ENCODE measurements at places on chromosomes 1 and 21.
A peak's percentile ranks its signal among the peaks of the same experiment; 100 is the strongest.

- DNase-seq: no peak
Measured at GRCh38 chr1:15618077-15618654, 908 bp downstream of the DDI2 start.

DNA sequence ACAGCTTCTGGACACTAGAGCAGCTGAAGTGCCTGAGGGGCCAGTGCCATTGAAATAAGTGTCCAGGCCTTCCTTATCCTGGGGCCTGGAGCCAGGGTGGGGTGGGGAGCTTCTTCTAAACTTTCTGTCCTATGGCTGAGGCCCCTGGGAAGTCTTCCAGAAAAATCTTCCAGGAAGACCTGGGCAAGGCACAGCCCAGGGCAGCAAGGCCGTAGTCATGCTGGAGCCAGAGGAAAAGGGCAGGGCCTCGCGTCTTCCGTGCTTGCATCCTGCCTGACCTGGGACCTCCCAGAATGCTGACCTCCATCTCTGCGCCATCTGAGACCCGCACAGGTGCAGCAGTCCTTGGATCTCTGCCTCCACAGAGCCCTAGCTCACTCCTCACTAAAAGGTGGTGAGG lies 96.7 kb upstream of the SLC44A3 start:
- no peak for DNase-seq

- no peak for DNase-seq
Measured at GRCh38 chr1:31502926-31503511, 73.3 kb upstream of the TINAGL1 start.

DNA sequence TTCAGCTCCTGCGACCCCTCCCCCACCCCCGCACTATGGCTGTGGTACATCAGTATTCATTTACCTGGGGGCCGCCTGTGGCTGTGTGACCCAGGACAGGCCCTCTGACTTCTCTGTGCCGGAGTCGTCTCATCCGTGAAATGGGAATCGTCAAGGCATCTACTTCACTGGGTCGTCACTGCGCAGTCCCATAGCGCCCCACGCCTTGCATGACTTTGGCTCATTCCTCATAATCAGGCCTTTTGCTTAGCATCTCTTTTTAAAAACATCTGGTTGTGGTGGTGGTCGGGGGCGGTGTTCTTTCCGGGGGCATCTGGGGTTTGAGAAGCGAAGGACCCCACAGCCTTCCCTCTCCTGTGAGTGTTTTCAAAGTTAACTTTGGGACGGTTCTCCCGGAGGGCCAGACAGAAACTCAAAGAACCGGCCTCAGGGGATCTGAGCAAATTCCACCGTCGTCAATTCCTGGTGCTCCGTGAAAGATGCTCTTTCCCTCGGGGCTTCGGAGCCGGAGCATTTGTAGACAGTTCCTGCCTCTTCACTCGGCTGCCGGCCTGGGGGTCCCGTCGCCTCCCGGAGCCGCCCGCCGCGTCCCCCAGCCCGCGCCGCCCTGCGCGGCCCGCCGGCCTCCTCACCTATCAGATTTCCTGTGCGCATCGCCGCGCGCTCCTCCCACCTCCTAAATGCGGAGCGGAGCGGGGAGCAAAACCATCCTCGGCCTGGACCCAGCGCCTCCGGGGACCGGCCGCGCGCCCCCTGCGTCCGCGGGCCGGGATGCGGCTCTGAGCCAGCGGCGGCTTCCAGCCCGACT lies at the start of gene B3GALT5:
TSS of gene B3GALT5 (plus strand) at position 708 of the 808 bp plus-strand sequence. CDS start 47,620 bp downstream, outside the sequence.
- no peak for DNase-seq

GRCh38 chr1:216771922-216772321 lies 48.7 kb upstream of the ESRRG start:
- DNase-seq: no peak

GRCh38 chr1:76053021-76053420 lies 21.5 kb upstream of the ST6GALNAC3 start:
- DNase-seq: no peak

GRCh38 chr1:198528364-198528763 lies 12.1 kb downstream of the ATP6V1G3 start:
- DNase-seq: peak; percentile 42

DNA sequence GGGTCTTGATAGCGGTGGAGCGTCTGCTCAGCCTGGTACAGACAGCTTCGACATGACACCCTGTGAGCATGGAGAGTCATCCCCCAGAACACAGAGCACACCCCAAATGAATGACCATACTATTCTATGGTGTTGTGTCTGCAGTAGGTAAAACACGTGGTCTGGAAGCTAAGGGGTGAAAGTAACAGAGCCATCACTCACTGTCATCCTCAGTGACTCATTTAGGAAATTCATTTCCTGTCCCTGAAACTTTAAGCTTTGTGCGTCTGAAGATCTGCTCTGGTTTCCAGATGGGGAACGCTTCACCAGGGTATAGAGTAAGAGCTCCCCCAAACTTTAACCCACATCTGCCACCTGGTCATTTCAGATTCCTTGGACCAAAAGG lies 94.8 kb upstream of the DISP3 start:
- no peak for DNase-seq

DNA sequence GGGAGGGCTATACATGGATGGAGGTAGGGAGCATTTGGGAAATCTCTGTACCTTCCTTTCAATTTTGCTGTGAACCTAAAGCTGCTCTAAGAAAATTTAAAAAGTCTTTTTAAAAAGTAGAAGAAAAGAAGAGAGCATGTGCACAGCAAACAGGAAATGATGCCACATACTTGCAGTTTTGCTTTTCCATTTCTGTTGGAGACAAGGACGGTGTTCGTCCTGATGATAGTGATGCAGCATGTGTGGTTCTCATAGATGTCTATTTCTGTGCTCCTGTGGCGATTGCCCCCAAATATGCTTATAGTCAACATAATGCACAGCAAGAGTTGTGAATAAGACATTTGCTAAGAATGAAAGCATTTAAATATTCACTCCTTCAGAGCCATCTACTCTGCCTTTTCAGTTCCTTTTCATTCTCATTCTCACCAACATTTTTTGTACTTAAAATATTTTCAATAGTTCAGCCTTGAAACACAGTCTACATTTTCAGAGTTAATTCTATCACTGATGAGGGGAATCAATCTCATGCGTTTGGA lies 66.6 kb downstream of the LRRC8C start:
- no peak for DNase-seq

DNA sequence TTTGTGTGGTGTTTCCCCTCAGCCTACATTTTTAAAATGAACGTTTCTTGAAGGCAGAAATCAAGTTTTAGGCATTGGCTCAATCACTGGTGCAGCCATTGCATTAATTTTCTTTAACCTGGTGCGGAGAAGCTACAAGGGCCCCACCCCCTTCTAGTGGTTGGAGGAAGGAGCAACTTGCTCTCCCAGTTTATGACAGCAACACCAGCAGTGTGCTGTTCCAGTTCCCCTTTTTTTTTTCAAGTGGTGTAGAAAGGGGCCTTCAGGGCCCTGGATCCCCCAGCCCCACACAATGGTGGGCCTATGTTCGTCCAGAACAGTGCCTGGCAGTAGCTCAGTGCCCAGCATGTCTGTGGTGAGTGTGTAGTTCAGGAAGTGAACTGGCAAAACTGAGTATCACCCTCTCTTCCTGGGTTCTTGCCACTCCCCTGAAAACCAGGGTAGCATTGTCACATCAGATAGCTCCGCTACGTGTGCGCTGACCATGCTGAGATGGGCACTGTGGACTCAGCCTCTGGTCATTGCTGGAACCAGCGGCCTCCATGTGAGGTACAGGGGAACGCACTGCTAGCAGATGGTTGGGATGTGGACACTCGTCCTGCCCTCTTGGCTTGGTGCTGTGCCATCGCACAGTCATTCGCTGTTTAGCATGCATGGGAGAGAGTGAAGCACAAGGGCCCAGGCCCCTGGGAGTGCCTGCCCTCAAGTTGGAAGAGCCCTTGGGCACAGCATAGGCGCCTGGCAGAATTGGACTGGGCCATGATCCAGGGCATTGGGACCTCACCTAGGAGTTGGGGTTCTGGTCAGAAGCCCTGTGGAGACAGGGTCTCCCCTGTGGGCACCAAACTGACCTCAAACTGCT lies 7.2 kb downstream of the ARF1 start:
- DNase-seq: no peak

DNA sequence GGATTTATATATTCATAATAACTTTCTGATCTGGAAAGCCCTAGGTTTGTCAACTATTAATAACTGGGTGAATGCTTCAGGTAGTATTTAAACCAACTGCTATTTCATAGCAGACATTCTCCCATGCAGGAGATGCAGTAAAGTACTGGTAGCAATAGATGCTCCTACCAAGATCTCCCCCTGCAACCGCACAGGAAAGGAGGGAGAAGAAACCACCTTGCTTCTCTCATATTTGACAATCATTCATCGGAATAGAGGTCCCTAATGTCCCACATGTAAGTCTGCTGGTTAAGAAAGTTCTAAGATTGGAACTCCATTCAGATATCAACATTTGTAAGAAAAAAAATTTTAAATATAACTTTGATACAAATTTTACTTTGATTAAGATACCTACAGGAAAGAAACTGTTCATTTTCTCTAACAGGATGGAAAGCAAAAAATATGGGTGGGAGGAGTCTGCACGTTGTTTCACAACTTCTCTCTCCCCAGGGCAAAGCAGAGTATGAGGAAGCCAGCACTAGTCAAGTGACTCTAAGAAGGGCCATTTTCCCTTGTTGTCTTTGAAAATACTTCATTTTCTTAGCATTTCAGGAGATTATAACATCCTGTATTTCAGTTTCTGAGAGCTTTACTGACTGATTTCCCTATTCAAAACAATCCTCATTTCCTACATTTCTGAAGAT lies at the start of gene PYHIN1:
TSS of gene PYHIN1 (plus strand) at position 498 of the 683 bp plus-strand sequence. CDS start 5,359 bp downstream, outside the sequence.
- no peak for DNase-seq

GRCh38 chr1:177966199-177966598 lies 3.7 kb downstream of the SEC16B start:
- no peak for DNase-seq

- no peak for DNase-seq
Measured at GRCh38 chr1:88538222-88538899, 145.7 kb upstream of the PKN2 start.

- DNase-seq: no peak
Measured at GRCh38 chr1:95578462-95578861, 344.5 kb downstream of the RWDD3 start.

DNA sequence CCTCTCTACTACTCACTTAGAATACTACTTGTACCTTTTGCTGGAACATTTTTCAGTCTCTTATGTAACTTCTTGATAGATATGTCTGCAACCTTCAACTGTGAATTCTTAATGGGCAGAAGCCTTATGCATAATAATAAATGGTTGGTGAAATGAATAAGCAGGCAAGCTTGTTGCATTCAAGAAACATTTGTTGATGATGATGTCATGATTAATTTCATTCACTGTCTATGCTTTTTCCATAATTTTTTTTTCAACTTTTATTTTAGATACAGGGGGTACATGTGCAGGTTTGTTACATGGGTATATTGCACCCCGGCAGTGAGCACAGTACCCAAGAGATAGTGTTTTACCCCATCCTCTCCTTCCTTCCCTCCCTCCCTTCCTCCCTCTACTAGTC lies 48.0 kb downstream of the SIPA1L2 start:
- DNase-seq: no peak

DNA sequence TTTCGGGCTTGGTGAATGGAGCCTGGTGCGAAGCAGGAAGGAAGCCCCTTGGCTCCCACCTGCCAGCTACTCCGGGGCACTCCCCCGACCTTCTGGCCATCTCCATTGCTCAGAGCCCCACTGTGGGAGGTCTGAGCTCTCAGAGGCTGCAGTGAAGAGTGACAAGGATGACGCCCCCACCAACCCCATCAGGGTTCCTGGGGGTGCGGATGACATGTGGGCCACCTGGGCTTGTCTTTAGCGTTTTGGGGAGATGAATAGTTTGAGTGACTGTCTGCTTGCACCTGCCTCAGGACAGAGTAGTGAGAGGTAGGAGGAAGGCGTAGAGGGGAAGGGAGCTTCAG lies 43.2 kb upstream of the LBR start:
- no peak for DNase-seq

- DNase-seq: peak; percentile 42
Measured at GRCh38 chr1:109298666-109299557, 7.9 kb downstream of the MYBPHL start.

DNA sequence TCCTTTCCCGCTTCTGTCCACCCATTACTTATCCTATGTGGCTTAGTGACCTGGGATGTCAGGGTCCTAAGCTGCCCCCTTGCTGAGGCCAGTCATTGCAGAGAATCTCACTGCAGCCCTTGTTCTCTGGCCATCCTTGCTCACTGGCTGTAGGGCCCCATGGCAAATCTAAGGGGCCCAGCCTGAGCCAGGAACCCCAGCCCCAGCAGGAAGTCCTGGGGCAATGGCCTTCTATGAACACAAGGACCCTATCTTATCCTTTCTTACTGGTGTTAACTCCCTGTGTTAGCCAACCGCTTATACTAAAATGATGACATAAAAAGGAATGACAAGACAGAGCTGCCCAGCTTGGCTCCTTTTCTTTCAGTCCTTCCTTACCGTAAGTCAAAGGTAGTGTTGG lies 29.9 kb downstream of the DHCR24 start:
- no peak for DNase-seq

DNA sequence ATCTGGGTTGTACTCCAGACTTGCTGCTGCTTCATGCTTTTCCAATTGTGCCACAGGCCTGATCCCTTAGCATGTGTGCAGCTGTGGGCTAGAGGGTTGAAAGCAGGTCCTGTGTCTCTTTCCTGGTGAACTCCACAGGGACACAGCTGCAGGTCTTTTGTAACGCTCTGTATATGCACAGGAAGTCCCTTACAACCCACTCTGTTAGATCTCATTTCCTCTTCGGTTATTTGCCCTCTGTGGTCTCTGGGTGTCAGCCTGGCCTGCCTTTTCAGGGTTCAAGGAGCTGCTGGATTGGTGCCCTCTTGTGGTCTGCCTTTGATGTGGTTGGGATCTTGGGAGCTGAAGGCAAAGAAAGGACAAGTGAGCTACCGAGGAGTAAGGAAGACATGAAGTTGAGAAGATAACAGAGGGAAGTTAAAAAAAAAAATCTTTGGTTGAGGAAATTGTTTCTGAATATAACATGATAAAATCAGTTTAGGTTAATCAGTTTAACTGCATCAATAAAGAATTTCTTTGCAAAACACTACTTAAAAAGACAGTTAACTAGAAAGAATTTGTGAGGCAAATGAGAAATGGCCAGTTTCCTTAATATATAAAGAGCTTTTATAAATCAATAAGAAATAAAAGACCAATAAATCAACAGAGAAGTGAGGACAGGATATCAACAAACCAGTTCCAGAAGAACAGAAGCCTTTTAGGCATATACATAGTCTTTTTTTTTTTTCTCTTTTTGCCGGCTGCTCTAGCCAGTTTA lies 44.1 kb downstream of the UCK2 start:
- DNase-seq: no peak

DNA sequence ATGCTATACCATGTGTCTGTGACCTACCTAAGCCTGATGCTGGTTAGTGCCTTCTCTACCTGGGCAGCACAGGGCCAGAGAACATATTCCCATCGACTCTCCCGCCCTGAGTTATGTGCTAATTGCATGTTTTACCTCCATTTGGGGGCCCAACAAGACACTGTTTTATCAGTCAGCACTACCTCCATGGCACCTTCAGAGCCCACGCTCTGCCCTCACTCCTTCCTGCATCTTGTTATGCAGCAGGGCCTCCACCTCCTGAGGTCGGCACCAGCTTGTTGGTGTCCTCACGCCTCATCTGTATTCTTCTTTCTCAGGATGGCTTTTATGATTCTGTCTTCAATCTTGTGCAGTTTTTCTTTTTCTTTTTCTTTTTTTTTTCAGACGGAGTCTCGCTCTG lies 11.9 kb downstream of the WNT9A start:
- DNase-seq: no peak
